ELR (cell line): ENCODE measurements at places on chromosomes 11 and 22.

DNA sequence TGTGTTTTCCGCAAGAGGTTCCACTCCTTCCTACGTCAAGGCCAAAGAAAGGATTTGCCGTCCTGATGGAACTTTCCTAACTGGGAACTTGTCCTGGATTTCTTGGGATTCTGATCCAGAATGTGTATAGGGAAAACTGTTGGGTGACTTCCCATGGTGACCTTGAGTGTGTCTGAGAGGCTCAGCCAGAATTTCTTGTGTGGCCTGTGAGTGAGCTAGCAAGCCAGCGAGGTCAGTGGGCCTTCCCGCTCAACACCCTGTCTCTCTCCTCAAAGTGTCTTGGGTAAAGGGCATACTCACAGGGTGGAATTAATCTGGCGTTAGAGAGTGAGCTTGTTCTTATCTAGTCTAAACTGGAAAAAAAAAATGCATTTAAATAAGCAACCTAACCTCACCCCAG is 20.4 kb downstream of the ZNRF3 start:
- no peak for DNase-seq

- no peak for DNase-seq
Measured at GRCh38 chr22:39078329-39078728, 1.3 kb downstream of the APOBEC3G start.

- DNase-seq: no peak
Measured at GRCh38 chr11:129260750-129261149, 68.6 kb upstream of the ARHGAP32 start.

GRCh38 chr22:29332886-29333496 is 17.5 kb upstream of the RASL10A start:
- DNase-seq: no peak

- no peak for DNase-seq
Measured at GRCh38 chr11:71235719-71236118, 16.7 kb downstream of the SHANK2 start.

DNA sequence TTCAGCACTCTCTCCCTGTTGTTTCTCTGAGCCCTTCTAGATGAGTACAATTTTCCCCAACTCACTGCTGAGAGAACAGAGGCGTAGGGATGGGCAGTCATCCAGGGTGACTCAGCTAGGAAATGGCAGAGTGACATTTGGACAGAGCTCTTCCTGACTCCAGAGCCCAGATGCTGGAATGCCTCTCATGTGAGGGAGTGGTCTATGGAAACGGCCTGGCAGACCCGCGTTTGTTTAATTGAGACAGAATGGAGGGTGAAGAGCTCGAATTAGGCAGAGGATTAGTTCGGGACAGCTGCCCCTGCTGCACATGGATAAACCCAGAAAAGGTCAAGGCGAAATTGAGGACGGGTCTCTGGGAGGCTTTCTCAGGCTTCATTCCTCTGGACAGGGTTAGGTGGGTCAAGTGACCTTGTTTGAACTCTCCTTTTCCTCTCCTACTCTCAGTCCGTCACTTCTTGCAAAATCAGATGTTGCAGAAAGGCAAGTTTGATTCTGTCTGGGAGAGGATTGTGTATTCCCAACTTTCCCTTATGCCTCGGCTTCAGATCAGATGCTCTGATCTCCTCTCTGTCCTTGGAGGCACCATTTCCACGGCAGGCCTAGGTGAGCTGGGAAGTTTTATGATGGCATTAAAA is 7.6 kb upstream of the LMO2 start:
- peak; percentile 65 for DNase-seq

- DNase-seq: peak; percentile 100
Measured at GRCh38 chr11:66336234-66337102, at the start of gene RIN1. RIN1 (minus strand) TSS chr11:66336434; CDS start chr11:66336402, 32 bp downstream.

- DNase-seq: no peak
Measured at GRCh38 chr11:129408865-129409444, 33.3 kb downstream of the BARX2 start.

- DNase-seq: no peak
Measured at GRCh38 chr22:50250249-50250554, 863 bp downstream of the HDAC10 start.
